ENCODE measurements at places on chromosomes 4 and X.

GRCh38 chr4:68963374-68963773 is 11.8 kb upstream of the UGT2A3 start:
- no peak for DNase-seq

DNA sequence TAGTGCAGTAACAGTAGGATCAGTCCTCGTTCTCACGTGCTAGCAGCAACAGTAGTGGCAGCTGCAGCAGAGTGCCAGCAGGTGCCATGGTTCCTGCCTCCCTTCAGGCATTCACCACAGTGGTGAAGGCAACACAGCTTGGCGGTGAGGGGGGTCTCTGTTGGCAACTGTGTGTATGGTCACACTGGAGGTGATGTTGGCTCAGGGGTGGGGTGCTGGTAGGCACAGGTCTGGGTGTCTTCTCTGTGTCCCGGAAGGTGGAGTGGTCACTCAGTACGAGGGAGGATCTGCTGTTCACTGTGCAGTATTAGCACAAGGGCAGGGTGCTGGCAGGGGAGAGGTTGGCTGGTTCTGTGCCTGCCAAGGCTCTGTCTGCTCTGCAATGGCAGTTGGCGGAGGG is 671.8 kb downstream of the CCSER1 start:
- DNase-seq = no peak

DNA sequence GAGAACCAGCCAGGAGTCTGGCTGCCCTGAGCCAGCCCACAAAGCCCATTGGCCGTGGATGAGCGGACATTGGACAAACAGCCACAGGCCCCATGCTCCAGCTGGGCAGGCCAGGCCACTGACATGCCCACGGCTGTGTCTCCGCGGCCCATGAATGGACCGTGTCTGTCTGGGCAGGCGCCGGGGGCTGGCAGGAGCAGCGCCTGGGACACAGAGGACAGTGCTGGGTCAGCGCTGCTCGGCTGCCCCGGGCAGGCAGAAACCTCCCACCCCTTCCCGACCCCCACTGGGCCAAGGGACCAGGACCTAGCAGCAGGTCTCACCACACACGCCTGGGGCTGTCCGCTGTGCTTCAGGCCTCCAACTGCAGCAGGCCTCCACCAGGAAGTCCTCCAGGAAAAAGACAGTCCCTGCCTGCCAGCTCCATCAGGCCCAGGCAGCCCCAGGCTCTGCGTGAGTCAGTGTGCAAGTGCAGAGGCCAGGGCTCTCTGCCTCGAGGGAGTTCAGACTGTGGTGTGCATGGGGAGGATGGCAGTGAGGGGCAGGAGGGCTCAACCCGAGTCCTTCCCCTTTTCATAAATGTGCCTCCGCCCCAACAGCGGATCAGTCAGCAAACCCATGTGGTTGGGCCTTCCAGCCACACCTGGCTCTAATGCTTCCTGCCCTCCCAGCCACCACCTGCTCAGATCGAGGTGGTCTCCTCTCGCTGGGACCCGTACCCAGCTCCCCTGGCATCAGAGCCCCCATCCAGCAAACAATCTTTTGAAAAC is 17.2 kb upstream of the FGFR3 start:
- DNase-seq = peak; percentile 43

DNA sequence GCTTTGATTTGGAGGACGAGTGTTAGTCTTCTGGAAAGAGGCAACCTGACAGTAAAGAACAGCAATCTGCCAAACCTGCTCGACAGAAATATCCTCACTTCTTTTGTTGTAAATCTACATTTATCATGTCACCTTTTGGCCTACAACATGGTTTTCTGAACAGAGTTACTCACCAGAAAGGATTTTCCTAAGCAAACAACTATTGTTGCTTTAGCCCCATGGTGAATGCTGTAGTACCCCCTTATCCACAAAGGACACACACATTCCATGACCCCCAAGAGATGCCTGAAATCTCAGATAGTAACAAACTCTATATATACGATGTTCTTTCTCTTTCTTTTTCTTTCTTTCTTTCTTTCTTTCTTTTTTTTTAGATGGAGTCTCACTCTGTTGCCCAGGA is 42.7 kb downstream of the TMEM150C start:
- no peak for DNase-seq

- peak; percentile 17 for DNase-seq
Observed at GRCh38 chr4:139736661-139737060, 71.0 kb downstream of the MGST2 start.

DNA sequence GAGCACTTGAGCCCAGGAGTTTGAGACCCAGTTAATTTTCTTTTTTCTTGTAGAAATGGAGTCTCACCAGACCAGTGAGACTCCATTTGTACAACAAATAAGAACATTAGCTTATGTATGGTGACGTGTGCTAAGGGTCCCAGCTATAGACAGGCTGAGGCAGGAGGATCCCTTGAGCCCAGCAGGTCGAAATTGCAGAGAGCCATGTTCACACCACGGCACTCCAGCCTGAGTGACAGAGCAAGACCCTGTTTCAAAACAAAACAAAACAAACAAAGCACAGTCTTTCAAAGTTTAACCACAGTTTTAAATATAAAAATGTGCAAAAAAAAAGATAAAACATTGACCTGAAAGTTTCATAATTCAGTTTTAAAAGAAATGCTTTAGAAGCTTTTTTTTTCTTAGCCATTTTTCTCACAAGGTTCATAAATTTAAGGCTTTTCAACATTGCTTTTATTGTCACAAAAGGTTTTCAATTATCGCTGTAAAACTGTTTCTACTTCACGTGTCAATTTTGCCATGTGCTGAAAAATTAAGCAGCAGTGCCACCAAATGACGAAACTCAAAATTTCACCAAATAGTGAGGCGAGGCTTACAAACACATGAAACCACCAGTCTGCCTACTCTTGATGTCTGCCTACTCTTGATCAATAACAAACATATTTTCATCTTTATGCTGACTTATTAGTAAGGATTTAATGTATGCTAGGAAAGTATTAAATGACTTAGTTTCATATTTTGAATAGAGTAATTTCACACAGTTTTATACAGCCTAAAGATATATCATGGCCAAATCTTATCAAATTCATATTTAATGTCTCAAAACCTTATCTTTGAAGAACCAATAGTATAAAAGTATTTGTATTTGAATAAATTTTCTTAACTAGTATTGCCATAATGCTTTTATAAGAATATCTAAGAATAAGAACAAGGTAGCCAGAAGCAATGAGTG is 126.3 kb downstream of the NEK1 start:
- DNase-seq = peak; percentile 63

DNA sequence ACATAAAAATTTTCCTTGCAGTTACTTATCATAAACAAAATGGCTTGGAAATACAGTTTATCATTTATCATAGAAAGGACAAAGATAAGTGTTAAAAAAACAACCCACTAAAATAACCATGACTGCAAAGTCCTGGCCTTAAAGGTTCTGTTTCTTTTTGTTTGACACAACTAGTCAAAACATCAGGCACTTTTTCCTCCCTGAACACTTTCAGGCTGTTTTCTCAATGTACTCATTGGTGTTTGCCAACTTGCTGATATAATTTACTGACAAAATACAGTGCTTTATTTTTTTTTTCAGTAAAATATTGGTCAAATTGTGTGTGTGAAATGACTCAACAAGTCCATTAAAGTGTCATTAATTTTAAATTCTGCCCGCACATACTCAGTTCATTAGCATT is 156.6 kb downstream of the ADGRL3 start:
- DNase-seq = no peak

GRCh38 chrX:111052478-111052877 is 43.5 kb upstream of the PAK3 start:
- DNase-seq = no peak

- no peak for DNase-seq
Observed at GRCh38 chr4:687971-688853, 739 bp downstream of the SLC49A3 start.

DNA sequence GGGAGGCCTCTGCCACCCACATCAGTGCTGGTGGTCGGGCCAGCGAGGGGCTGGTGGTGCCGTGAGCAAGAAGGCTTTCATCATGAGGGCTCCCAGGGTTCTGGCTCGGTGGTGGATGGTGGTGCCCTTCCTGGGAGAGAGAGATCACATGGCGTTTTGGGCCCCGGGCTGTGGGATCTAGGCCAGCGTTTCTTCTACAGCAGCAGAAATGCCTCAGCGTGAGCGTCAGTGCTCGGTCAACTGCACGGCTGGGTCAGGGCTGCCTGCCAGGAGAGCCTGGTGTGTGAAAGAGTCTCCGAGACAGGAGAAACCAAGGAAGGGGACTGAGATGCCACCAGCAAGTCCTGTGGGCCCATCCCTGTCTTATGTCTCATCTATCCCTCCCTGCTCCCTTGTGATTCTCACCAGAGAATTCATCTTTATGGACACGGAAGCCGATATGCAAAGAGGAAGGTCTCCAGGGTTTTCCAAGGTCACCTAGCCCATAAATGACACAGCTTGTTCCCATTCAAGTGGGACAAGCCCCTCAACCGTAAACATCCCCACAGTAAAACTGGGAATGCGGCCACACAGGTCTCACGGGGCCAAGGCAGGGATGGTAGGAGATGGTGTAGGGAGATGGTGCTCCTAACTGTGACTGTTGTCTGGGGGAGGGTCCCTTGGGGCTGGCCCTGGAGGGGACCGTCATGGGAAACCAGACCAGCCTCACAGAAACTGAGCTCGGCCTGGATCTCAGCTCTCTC is 99.2 kb downstream of the SORCS2 start:
- no peak for DNase-seq

DNA sequence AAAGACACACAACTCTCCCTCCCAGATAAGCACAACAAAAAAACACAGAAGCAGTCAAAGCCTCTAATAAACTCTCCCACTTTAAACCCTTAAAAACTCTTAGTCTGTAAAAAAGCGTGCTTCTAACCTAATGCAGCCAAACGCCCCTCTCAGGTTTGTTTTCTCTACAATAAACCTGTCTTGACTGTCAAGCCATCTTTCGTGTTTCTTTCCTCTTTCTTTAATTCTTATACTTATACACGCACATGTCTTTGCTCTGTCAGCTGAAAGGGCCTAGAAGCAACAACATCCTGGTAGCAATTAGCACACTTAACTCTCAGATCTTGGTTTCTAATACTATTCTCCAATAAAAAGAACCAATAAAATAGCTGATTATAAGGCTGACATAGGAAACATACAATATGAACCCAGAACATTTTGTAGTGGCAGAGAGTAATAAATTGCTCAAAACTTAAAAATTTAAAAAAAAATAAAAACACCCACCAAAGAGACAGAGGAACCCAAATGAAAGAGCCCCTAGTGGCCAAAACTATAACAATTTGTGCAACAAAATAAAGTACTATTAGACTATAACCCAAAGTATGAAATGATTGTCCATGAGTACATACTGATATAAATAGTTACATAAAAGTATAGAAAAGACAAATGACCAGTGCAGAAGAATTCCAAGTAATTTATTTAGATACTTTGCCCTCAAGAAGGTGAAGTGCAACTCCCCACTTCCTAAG is 440.4 kb upstream of the ADGRL3 start:
- DNase-seq = no peak

DNA sequence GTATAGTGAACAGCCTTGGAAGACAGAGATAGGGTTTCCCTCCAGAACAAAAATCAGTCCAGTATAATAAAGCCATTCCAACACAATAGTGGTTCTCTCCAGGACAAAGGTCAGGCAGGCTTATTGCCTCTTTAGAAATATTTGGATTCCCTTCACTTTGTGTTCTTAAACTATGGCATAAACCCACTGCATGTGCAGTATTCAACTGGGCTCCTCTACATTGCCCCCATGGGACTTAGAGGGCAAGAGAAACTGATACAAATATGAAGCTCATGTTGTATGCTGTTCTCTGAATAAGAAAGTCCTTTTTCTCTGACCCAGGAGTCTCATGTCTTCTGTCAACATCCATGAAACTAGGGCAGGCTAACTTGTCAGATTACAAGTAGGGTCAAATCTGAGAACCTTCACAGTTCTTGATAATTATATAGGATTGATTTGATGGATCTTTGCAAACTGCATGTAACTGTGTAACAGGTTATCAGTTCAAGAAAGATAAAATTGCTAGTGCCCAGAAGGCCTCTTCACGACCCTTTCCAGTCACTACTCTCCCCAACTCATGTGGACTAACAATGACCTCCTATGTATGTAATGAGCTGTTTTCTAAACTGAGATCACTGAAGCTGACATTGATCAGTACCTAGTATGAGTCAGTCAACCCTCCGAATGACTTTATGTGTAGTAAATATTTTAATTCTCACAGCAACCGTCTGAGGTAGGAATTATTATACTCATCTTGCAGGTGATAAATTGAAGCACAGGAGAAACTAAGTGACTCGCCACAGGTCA is 31.9 kb upstream of the FAM9C start:
- no peak for DNase-seq

DNA sequence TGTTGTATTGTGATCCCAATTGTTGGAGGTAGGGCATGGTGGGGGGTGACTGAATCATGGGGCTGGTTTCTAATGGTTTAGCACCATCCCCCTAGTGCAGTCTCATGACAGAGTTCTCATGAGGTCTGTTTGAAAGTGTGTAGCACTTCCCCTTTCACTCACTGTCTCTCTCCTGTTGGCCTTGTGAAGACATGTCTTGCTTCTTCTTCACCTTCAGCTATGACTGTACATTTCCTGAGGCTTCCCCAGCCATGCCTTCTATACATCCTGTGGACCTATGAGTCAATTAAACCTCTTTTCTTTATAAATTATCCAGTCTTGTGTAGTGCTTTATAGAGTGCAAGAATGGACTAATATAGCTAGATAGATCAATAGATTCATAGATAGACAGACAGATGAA is 230.0 kb downstream of the MAGEE1 start:
- no peak for DNase-seq

GRCh38 chr4:58936436-58936835 is 1826.3 kb upstream of the IGFBP7 start:
- DNase-seq = no peak

- DNase-seq = no peak
Observed at GRCh38 chrX:7647831-7648230, 195.1 kb upstream of the VCX start.

DNA sequence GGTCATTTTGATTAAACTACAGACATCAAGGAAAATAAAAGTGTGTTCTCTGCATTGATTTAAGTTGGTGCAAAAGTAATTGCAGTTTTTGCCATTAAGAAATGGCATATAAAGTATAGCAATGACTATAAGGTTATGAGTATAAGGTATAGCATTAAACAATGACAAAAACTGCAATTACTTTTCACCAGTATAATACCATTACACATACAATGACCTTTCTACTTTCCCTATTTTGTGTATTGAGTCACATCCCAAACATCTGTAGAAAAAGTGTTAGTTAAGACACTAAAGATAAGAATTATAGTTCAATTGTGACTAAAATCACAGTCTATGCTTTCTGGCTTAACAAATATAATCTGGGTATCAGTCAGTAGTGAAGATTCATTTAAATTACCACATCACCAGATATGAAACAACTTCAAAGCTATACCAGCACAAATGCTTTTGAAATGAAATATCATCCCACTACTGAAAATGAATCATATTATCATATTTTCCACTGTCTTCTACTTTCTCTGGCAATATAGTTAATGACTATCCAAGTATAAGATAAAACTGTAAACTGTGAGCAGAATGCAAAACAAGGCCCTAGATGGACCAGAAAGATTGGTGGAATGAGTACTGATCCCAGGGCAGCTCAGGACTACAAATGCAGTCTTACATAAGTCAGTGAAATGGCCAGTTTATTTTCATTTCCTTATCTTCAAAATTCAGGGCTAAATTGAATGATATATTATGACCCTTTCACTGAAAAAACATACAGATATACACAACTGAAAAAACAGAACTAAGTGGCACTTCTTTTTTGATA is 241.1 kb downstream of the ANTXR2 start:
- no peak for DNase-seq

- DNase-seq = peak; percentile 81
Observed at GRCh38 chr4:84965553-84966381, 723 bp downstream of the WDFY3 start.

Data from GM03348 (cell line).